ENCODE measurements at places on chromosomes 11 and 22.
A peak's percentile ranks its signal among the peaks of the same experiment; 100 is the strongest.

DNA sequence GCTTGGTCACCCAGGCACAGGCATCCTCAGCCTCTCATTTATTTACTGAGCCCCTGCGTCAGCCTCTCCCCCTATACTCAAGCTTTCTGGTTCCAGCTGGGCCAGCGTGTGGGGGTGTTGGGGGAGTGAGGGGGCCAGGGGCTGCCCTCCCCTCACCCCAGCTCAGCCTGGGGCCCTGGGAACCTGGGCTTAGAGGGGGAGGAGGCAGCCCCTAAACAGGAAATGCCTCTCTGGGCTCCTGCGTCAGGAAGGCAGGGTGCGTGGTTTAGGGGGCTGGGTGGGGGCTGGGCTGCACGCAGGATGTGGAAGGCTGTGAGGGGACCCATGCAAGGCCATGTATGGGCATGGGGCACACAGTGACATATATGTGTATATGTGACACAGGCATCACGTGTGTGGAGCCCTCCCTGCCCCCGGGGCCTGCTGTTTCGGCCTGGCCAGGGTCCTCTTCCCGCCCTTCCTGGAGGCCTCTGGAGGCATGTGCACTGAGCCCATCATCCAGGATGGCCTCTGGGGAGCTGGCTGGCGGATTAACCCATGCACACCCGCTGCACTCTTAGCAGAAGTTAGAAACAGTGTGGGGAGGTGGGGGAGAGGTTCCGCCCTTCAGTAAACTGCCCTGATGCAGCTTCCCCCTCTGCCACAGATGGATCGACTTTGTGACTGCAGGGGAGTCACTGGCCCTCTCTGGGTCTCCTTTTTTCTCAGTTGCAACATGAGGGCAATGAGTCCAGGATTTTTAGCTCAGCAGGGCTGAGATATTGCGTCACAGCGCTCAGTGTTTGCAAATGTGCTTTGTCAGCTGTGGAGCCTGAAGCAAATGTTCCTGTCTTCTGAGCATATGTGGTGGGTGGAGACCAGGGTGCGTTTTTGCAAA lies 1.1 kb upstream of the CD248 start:
- no peak for DNase-seq

DNA sequence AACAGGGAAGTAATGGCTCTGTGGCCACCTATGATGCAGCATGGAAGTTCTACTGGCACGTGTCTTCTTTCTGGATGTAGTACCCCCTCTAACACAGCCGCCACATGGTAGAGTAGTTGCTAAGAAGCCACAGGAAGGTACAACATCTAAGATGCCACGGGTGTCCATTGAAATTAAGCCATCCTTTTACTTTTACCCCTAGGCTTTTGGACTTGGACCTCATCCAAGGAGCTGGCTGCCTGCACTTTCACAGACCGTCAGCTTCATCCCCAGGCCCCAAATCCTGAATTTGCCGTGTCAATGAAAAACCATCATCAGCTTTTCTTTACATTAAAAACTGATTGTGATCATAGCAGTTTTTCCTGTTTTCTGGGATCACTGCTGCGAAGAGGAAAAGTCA lies 102.4 kb downstream of the RPL27A start:
- DNase-seq = no peak

DNA sequence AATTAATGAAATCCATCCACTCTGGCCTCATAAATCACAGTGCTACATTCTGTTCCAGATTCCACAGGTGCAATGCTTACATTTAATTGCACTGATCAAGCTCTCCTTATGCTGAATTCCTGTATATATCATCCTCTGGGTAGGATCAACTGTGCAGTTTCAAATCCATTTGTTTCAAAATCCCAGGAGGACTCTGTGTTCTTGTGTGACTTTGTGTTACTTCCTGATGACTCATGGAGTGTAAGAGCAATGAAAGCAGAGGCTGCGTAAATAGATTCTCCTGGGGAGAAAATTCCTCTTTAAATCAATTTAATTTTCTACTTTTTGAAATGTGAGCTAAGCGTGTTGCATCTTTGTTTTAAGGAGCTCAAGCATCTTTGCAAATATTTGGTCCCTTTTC lies 752.7 kb downstream of the METTL15 start:
- DNase-seq = no peak

- no peak for DNase-seq
Observed at GRCh38 chr11:842370-843002, at the start of the genes POLR2L and TSPAN4. POLR2L (minus strand) TSS chr11:842529; CDS start chr11:842508, 21 bp downstream. TSPAN4 (plus strand) TSS chr11:842852; CDS start chr11:850305, 7,453 bp downstream.

GRCh38 chr11:35418282-35419183 lies 825 bp downstream of the SLC1A2 start:
- DNase-seq = no peak

DNA sequence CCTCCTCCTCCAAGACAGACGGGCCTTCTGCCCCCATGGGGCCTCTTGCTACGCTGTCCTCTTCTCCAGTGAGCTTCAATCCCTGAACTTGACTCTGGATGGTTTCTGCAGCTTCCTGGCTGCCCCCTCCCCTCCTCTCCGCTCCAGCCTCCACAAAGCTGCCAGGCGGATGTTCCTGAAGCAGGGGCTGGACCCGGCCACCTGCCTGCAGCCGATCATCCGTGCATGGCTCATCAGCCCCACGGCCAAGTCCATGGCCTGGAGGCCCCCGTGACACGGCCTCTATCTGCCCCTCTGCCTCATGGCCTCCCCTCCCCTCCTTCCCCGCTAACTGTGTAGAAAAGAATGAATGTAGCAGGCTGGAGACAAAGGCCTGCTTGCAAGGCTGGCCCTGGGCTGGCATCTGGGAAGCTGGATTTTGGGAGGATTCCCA lies 6.8 kb upstream of the SUN2 start:
- no peak for DNase-seq

DNA sequence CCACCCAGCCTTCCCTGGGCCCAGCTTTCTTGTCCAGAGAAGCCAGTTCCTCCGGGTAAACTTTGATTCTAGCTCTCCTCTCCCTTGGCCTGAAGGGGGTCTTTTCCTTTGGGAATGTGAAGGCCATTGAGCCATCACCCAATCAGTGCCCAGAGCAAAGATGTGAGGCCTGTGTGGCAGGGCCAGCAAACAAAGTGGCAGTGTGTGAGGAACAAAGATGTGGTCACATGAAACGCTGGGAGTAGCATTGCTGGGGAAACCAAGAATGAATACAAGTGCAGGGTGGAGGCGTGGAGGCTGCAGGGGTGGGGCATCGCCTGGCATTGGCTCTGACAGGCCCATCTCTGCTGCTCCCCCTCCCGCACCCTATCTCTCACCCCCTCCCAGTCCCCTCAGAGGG lies 91.9 kb upstream of the BID start:
- no peak for DNase-seq

DNA sequence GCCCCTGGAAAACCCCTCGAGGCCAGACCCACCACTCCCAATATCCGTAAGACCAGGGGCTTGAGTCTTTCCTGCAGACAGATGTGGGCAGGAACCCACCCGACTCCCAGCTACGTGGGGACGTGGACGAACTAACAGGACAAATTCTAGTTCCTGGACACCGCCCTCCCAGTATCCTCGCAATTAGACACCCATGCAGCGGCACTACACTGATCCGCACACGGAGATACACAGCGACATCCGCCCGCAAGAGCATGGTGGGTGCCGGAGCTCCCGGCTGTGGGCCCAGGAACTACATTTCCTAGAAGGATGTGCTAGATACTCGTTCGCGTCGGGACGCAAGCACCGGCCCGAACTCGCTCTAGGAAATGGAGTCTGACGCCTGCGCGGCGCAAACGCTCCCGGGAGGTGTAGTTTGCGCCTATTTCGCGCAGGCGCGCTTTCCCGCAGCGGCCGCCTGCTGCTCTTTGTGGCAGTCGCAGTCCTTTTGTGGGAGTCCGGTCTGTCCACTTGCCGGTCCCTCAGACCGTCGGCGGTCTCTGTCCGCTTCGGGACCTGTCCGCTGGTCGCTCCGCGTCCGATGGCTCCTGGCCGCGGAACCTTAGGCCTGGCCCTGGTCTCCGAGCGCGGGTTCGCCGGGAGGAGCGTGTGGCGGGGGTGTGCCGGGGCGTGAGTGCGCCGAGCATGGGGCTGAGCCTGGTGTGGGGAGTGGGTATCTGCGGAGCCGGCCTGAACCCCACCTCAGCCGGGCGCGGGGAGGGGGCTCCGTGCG lies at the start of gene ZNF74:
ZNF74 (plus strand) TSS at position 447 of the 772 bp plus-strand sequence. CDS start 478 bp downstream, outside the sequence.
- peak; percentile 81 for DNase-seq

DNA sequence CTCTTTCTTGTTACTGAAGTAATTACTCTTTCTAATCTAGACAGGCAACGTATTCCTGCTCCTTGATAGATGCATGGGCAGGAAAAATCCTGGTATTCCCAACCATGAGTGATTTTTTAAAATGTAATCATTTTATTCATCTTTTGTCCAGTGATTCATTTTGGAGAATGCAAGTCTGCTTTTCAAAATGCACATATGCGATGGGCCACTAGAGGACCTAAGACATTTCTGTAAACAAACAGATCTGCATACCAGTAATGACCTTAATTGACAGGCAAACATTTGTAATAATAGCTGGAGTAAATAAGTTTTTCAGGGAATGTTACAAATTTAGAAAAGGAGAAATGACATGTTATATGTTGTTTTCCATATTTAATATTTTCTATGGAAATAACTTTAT lies 1167.6 kb downstream of the JRKL start:
- no peak for DNase-seq

DNA sequence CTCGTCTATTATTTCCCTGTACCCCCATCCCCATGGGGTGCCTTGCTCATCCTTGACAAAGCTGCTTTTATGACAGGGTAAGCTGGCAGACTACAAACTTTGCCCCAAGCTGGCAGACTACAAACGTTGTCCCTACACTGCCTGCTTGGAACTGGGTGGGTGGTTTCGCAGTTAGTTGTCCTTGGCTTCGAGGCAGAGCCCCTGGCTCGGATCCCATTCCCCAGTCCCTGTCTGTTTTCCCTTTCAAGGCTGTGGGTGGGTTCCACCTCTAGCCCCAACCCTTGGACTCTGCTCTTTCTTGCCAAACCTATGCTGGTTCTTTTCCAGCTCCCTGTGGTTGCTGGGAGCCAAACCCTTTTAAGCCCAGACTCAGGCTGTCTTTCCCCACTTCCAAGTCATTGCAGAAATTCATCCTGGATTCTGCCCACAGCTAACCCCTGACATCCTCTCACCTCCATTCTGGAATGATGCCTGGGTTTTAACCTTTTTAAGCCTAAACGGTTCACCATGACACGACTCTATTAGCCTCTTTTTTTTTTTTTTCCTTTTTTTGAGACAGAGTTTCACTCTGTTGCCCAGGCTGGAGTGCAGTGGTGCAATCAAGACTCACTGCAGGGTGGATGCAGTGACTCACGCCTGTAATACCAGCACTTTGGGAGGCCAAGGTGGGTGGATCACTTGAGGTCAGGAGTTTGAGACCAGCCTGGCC lies 9.2 kb upstream of the RBM14 start:
- no peak for DNase-seq

- DNase-seq = no peak
Observed at GRCh38 chr22:45946805-45947600, 30.0 kb downstream of the WNT7B start.

DNA sequence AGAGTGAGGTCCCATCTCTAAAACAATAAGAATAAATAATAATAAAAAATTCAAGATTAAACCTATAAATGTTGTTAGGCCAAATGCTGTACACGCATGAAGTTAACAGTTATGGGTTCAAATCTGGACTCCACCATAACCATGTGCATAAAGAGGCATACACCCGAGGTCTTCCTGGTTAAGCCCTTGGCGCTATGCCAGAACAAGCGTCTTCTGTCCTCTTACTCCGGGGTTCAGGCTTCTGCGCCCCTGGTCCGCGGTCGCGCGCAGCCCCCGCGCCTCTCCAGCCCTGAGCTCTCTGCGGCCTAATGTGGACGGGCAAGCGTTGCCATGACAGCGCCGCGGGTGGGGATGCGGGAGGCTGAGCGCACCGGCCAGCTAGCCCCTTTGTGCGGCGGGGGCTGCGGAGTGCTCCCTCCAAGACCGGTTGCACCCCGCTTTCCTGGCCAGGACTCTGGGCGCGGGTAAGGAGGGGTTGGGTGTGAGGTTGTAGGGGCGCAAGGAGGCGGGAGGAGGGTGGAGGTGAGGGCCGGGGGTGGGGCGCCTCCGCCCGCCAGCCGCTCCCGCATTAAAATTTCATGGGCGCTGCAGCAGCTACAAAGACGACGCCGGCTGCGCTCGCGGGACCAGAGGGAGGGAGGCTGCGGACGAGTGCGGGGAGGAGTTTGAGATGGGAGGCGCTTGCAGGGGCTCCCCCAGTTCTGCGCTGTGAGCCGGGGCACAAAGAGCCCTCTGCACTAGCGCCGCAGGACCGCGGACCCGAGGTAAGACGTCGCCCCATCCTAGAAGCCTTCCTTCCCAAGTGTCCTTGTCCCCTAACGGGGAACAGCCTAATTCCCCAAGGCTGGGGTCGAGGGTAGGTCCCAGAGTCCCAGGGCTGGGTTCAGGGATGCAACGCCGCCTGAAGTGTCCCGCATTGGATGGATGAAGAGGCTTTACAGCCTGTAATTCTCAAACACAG lies at the start of gene MIAT:
MIAT (plus strand) TSS at position 698 of the 961 bp plus-strand sequence.
- DNase-seq = no peak

DNA sequence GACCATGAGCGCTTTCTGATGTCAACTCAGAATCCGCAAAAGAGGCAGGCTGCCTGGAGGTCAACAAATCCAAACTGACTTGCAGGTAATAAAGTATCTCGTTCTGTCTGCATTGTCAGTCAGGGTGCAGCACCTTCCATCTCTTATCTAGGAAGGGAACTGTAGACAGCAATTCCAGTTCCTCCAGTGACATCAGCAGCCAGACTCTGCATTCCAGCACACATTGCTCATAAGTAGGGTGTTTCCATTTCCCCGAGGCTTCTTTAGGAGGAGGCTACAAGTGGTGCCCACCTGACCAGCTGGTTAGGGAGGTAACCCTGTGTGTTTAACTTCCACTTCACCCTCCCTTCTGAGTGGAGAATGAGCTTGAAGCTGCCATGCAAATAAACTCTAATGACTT lies 53.3 kb downstream of the NTM start:
- no peak for DNase-seq

- no peak for DNase-seq
Observed at GRCh38 chr11:102837156-102837555, 6.3 kb downstream of the MMP3 start.

GRCh38 chr11:57069942-57070341 lies 81.2 kb downstream of the OR5AK2 start:
- no peak for DNase-seq

DNA sequence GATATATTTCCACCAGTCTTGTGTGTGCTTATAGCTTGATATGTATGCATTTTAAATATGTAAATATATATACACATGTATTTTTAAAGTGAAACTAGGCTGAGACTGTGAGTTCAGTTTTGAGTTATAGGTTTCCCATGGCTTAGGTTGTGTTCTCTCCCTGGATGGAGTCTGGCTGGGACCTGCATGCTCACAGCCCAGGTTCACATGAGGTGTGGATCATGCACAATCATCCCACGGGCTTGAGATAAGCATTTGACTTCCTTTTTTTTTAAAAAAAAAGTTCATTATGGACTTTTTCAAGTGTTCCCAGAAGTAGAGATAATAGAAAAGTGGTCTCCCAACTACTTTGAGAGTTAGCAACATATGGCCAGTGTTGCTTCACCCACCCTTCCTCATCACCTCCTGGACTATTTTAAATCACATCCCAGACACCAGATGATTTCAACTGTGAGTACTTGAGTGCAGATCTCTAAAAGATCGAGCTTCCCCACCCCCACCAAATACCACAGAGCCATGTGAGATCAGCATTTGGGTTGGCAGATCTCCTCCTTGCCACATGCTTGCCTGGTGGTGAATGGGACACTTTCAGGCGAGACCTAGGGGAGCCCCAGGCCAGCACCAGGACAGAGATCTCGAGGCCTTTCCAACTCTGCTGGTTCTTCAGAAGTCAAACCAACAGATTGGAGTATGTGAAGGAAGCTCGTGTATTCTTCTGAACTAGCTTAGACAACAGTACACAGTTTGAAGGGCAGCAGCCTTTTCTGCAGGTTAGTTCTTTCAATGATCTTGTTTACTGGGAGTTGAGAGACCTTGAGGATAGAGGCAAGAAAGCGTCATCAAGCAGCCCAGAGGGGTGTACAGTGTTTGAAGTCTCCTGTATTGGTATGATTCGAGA lies 15.9 kb downstream of the MED15 start:
- no peak for DNase-seq

All from LNCaP clone FGC (cell line).